ENCODE measurements at places on chromosomes 5 and 9.

DNA sequence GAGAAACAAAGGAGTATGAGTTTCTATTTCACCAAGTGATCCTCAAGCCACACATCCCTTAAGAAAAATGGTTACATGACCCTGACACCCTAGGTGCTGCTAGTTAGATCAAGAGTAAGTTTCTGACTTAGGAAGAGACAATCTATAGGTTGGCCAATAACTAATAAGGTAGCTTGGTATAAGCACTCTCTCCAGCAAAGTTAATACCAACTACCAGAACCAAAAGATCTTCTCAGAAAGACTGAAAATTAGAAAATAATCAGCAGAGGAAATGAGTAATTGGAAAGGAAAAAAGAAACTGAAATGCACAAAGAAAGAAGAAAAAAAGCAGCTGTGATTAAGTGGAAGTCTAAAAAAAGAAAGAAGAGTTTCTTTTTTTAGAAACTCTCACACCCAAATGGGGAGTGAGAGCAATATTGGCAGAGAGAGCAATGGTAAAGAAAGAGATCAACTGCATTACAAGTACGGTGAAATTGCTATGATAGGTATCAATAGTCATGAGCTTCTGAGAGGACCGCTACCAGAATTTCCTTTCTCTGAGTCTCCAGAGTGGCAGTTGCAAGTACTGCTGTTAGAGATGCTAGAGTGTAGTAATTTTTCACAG lies 195.5 kb downstream of the TMEM167A start:
- DNase-seq = no peak

GRCh38 chr9:121326130-121326838 lies 43.8 kb downstream of the STOM start:
- no peak for DNase-seq

- DNase-seq = no peak
Measured at GRCh38 chr5:9347541-9348295, 198.2 kb downstream of the SEMA5A start.

DNA sequence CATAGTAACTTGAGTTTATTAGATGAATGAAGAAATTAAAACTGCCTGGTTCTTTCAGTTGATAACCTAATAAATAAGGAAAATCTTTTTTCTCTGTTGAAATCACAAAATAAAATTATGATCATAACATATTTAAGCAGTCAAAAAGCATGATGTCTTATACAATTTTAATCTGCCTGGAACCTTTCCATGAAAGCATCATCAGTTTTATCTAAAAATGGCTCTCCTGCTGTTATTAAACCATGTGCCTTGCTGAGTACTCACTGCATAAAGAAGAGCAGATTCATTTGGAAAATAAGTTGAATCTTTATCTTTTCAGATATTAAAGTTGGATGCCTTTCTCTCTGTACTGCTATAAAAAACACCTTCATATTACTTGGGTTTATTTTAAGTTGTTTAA lies 148.8 kb downstream of the SLC24A2 start:
- no peak for DNase-seq

DNA sequence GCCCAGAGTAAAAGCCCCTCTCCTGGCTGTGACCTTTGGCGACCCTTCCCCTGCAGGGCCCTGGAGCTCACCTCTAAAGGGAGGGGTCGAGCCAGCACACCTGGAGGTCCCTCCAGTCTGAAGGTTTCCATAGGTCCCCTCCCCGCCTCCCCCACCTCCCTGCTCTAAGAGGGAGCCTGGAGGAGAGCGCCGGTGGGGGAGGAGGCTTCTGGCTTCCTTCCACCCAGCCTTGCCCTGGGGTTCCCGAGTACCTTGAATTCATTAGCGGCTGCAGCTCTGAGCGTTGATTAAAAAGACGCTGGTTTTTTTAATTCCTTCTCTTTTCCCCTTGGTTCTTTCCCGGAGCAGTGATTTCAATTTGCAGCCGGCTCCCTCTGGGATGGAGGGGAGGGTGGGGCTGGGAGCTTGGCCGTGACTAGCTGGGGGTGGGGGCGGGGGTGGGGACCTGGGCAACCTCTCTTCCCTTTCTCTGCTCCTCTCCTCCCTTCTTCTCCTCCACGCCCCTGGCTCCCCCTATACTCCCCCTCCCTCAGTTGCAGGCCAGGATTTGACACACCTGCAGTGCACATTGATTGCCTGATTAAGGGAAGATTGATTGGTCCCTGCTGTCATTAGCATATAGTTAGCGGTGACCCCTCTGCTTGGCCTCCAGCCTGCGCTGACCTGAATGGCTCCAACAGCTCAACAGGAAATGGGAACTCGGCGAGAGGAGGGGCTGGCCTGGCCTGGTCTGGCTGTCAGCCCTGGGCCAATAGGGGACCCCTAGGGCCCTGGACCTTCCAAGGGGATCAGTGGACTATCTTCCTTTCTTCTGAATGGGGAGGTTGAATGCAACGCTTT lies 67.5 kb upstream of the RAPGEF1 start:
- no peak for DNase-seq

DNA sequence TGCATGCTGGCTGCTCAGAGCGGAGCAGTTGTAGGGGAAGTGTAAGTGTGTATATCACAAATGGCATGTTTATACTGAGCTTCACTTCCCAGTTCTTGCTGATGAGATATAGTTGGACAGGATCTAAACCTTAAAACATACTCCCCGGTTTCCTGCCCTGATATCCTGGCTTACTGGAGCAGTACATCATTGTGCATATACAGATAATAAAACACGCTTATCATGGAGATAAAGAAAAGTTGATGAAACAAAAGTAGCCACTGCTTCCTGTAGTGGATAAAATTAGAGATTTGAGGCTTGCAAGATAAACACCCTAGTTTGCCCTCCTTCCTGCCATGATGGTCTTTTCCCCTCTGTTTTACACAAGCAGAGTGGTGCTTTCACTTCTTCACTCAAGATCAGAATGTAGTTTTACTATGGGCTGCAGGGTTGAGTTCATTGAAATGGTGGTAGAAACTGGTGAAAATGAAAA lies 15.0 kb downstream of the NPR3 start:
- no peak for DNase-seq

DNA sequence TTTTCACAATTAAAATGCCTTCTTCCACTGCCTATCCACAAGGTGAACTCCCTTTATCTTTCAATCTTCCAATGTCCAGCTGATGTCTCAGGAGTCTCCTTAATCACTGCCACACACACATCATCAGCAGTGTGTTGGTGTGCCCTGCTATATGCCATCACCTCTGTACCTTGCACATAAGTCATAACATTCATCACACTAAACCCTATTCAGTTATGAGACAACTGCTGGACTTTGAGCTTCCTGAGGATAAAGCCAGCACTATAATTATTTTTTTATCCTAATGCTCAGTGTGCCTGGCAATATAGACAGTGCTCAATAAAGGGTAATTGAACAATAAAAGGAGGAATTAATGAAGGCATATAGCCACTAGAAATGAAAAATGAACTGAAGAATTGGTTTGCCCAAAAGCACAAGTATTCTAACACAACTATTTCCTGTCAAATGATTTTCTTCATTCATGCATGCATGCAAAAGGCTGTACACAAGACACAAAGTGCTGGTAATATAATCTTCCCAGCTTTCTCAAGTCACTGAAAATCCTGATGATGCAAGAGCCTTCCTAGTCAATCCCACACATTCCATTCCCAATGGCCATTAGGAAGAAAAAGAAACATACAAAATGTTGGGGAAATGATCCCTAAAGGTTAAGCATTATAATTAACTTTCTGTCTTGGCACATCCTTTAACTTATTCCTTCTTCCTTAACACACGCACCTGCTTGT lies 32.4 kb downstream of the LPAR1 start:
- DNase-seq = no peak

DNA sequence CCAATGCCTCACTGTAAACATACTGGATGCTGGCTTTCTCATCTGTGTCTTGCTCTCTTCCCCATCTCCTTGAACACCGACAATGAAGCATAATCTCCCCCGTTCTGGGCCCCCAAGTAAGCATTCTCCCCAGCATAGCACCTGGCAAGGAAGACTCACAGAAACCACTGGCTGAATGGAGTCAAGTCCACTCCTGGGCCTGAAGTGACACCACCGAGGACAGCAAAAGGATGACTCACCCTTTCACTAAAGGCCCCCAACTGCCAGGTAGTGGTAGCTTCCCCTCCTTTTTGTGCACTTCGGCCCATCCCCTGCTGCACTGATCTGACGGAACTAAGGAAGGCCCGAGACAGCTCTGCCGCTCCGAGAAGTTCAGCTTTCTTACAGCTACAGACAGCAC lies 9.4 kb downstream of the VDAC1 start:
- no peak for DNase-seq

GRCh38 chr9:31372799-31373587 lies 1011.5 kb upstream of the ACO1 start:
- DNase-seq = no peak

- no peak for DNase-seq
Measured at GRCh38 chr9:12702160-12702758, 9.1 kb downstream of the TYRP1 start.

GRCh38 chr5:156367597-156367996 lies 40.6 kb downstream of the SGCD start:
- no peak for DNase-seq

DNA sequence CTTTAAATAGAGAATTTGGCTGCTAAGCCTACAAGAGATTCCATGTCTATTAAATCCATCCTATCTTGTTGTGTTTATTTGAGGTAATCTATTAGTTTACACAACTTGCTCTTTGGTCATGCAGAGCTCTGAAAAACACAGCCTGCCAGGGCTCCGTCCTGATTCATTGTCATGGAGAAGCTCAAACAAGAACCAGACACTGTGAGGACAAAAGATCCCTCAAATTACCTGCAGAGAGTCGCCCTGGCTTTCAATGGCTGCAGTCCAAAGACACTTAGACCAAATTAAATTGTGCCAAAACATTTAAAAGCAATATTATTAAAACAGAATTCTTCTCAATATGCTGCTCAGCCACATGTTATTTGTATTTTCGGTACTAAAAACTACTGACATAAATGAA lies 60.1 kb downstream of the CDH18 start:
- no peak for DNase-seq

DNA sequence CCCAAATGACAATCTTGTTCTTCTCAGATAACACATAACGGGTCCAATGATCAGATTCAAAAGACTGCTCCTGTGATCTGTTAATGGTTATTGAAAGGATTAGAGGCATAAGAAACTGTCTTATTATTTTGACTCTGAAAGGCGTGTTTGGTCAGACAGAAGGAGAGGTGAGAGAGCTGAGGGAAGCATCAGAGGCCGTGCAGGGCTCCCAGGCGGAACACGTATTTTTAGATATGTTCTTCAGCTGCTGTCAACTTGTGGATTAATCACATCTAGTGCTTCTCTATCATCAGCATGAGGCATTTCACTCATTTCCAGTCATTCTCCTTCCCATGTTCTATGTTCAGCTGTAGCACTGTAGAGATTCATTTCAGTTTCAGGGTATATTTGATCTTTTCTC lies 199.8 kb downstream of the MAPKAP1 start:
- no peak for DNase-seq

DNA sequence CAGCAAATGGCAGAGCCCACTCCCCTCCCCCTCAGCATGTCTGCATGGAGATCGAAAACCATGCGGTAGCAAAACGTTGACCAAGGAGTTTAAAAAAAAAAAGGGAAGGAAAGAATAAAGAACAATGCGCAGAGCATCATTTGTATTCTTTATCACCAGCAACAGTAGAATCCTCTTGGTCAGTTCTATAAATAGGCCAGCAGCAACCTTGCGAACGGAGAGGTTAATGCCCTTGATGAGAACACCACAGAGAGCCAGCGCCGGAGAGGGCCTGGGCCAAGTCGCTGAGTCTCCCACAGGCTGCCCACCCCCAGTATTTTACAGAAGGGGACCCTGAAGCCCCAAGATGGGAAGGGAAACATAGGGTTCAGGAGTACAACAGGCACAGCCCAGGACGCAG lies 22.7 kb downstream of the WHRN start:
- DNase-seq = no peak

DNA sequence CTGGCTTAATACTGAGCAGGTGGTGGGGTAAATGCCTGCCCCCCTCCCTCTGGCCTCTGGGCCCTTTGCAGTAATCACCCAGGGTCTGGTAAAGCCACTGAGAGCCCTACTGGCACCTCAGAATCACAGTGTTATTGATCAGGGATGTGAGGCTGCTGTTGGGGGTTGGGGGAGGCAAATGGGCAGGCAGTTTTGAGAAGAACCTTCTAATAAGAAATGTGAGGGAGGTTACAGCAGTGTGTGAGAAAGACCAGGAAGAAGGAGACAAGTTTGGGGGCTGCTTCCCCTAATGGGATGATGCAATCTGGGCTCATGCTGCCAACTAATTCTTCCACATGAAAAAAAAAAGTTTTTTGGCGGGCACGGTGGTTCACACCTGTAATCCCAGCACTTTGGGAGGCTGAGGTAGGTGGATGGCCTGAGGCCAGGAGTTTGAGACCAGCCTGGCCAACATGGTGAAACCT lies 3.1 kb upstream of the B4GALT7 start:
- no peak for DNase-seq

GRCh38 chr9:125759764-125760129 lies 12.6 kb downstream of the PBX3 start:
- no peak for DNase-seq

DNA sequence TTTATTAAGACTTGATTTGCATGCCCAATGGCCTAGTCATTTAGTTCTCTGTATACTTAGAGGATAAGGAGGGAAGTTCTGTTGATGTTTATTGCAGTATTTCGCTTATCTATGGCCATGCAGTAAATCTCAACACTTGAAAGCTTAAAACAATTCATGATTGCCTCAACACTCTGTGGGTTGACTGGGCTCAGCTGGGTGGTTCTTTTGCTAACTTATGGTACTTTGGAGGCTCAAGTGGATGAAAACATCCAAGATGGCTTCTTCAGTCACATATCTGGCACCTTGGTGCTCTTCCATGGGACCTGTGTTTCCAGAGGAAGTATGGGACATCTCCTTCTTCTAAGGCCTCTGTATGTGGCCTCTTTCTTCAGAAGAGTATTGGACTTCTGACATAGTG lies 10.3 kb upstream of the ROR2 start:
- DNase-seq = no peak

GRCh38 chr9:123965801-123966686 lies 36.1 kb upstream of the DENND1A start:
- DNase-seq = no peak

DNA sequence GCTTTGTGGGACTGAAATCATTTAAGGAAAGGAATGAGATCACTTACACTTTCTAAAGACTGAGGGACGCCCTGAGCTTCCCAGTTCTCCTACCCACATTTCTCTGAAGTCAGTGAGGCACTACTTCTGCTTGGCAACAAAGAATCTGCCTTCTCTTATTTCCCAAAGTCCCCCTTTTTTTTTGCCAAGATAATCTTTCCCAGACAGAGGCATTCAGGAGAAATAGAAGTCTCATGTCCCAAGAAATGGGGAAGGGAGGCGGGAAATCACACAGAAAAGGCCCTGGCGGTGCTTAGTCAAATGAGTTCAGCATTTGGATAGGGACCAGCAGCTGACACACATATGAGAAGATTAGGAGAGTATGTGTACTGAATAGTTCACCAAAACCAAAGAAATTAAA lies 159.7 kb downstream of the MUSK start:
- no peak for DNase-seq

DNA sequence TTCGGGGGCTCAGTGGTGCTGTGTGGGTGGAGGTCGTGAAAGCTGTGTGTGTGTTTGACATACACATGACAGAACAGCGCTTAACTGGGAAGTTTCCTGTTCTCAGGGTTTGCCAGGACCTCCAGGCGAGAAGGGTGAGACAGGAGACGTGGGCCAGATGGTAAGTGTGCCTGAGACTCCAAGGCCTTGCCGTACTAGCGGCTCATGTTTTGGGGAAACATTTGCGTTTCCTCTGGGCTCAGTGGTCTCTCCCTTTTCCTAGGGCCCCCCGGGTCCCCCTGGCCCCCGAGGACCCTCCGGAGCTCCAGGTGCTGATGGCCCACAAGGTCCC lies 68.3 kb upstream of the FCN2 start:
- DNase-seq = no peak

GRCh38 chr5:5320062-5320805 lies 102.2 kb upstream of the ICE1 start:
- no peak for DNase-seq

Measured in CD4-positive, alpha-beta T cell treated with Interleukin-4 for 1 hour (primary cell).